ENCODE measurements at places on chromosomes 5 and 9.

GRCh38 chr9:20491612-20492011, 130.7 kb downstream of the MLLT3 start:
- DNase-seq = no peak

- DNase-seq = no peak
These were observed 136.9 kb upstream of the FBN2 start for GRCh38 chr5:128674837-128675446.

- no peak for DNase-seq
These were observed 101.9 kb downstream of the F2RL2 start for GRCh38 chr5:76521240-76521758.

GRCh38 chr5:28046596-28046995, 1008.2 kb upstream of the CDH9 start:
- no peak for DNase-seq

GRCh38 chr9:5915438-5915837, 24.7 kb downstream of the MLANA start:
- no peak for DNase-seq

- DNase-seq = no peak
These were observed 94.9 kb upstream of the COL5A1 start for GRCh38 chr9:134546746-134547145.

- no peak for DNase-seq
These were observed 29.5 kb downstream of the AQP7 start for GRCh38 chr9:33372900-33373299.

DNA sequence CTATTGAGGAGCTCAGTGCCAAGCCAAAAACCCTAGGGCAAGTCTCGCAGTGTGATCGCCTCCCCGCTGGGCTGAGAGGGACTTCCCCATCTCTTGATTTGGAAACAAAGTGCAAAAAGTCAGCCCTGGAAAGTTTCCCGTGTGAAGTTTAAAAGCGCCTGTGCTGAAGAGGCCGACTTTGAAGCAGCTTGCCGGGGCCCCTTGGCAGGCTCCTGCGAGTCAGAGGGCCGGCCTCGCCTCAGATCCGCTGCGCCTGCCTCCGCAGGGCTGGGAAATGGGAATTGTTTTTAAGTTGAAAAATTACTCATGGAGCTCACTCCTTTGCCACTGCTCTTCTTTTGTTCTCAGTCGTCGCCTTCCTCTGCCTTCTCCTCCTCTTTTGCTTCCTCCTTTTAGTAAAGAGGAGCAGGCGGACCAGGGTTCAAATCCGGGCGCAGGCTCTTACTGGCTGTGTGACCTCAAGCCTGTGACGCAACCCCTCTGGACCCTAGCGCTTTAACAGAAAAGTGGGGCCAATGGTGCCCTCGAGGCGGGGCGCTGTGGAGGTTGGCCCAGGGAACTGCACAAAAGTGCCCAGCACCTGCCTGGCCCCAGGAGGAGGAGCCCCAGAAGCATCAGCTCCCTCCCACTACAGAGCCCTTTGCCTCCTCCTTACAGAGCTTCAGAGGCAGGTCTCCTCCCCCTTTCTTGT, 14.7 kb upstream of the LHX2 start:
- no peak for DNase-seq

- no peak for DNase-seq
These were observed 183.6 kb downstream of the EFNA5 start for GRCh38 chr5:107487056-107487542.

Data from cerebellum (tissue), 4 donors.